ENCODE measurements at places on chromosomes 4 and X.

GRCh38 chrX:115372152-115372551 is 82.6 kb downstream of the LUZP4 start:
- DNase-seq, result no peak

DNA sequence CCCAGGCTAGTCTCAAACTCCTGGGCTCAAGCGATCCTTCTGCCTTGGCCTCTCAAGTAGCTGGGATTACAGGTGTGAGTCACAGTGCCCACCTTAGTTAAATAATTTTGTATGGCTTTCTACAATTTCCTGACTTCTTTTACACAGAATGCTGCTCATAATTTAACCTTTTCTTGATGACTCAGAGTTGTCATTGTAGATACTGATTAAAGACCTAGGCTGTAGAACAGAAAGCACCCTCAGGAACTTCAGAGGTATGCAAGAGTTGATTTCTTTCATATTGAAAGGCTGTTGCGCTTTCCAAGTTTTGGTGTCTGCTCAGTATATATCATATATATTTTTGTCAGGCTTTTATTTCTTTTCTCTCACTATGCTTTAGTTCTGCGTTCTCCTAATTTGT is 21.1 kb upstream of the GPR34 start:
- DNase-seq, result no peak

DNA sequence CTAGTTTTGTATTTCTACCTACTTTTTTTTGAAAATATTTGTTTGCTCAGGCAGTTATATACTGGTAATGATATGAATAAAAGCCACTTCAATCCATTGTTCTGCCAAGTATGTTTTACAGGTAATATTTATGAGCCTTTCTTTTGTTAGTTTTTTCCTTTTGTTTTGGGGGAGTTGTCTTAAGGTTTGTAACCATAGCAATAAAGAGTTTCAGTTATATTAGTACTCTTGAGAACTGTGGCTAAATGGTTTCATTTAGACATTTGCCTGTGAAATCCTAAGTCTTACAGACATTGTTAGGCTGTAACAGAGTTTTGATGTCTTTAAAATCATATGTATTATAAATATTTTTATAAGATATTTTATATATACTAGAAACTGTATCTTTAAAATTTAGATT is 150.1 kb downstream of the DIPK2B start:
- DNase-seq, result no peak

DNA sequence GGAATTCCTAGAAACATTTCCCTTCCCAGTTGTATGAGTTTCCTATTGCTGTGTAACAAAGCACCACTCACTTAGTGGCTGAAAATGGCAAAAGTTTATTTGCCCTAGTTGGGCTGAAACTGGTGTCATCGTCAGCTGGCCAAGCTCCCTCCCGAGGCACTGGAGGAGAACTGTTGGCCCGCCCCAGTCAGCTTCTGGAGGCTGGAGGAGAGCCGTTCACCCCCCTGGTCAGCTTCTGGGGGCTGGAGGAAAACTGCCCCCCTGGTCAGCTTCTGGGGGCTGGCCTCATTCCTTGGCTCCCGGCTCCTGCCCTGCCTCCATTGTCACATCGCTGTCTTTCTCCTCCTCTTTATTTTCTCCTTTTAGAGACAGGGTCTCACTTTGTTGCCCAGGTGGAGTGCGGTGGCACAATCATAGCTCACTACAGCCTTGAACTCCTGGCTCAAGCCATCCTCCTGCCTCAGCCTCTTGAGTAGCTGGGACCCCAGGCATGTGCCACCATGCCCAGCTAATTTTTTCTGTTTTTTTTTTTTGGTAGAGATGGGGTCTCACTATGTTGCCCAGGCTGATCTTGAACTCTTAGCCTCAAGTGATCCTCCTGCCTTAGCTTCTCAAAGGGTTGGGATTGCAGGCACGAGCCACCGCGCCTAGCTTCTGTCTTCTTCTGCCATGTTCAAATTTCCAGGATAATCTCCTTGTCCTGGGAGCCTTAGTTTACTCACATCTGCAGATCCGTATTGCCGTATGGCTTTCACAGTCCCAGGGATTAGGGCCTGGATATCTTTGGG is 3.2 kb downstream of the RGS12 start:
- no peak for DNase-seq

- DNase-seq, result no peak
Measured at GRCh38 chrX:109398833-109399232, 83.1 kb downstream of the GUCY2F start.

DNA sequence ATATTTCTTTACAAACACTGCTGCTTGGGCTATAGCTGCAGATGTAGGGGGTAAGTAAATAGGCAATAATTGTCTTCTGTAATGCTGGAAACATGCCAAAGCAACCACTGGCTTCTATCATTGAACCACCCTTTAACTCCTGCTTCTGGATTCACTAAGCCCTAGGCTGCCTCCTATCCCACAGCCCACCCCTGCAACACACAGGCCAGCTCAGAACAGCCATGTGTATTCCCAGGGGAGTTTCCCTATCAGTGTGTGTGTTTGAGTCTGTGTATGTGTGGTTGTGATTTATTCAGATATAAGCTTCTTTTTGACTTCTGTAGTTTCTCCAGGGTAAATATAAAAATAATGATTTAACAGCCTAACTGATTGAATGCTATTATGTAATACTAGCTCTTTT is 291.3 kb downstream of the PCDH10 start:
- DNase-seq, result no peak

GRCh38 chrX:107619885-107620322 is 8.4 kb upstream of the PRPS1 start:
- DNase-seq, result no peak

DNA sequence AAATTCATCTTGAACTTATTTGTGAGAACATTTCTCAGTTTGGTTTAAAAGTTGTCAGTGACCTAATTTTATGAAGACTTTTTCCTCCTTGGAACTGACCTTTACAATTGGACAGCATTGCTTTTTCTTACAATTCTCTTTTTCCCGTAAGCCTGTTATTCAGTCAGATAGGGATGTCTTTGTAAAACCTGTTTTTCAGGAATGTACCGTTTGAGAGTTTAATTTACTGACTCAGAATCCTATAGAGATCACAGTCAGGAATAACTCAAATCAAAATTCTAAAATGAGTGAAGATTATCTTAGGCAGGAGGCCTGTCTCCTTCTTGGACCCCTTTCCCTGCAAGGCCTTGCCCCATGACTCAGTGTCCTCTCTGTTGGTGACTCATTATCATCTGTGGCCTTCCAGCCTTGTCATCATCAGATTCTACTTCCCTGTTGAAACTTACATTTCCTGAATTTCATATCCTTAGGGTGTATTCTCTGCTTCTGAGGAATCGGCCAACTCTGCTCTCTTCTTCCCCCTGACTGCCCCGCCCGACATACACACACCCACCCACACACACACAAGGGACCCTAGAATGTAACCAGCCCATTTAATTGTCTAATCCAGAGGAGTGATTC is 99.8 kb downstream of the ARHGAP10 start:
- DNase-seq, result no peak

- no peak for DNase-seq
Measured at GRCh38 chr4:71473541-71474240, 134.9 kb downstream of the SLC4A4 start.

DNA sequence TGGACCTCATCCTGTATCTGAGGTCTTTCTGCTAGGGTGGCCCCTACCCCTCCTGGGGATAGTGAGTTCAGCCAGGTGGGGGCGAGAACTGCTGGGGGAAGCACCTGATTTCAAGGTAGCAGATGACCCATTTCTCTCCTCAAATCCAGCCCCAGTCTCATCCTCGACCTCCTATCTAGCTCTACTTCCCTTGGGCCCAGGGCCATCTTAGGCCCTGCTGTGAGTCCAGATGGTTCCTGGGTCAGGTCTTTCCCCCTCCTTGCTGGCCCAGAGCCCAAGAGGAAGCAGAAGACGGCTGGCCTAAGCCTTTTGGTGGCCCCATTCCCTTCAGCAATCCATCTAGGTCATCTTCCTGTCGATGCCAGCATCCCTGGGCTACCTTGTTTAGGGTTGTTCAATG is 3.3 kb downstream of the CDK16 start:
- DNase-seq, result no peak

DNA sequence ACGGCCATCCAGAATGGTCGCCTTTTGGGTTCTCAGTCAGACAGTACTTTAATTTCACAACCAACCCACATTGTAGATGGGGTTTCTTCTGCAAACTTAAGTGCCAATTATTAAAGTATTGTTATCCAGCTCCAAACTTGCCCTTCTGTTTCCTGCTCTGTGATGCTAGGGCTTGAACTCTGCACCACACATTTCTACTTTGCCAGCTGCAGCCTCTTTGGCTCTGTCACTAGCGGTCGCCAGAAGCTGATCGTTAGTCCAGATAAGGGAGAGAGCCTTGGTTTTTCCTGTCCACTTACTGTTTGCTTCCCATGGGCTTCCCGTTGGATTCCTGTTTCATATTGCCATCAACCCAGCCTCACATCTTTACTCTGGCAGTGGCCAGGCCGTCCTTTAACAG is 196.6 kb downstream of the ASB9 start:
- no peak for DNase-seq

DNA sequence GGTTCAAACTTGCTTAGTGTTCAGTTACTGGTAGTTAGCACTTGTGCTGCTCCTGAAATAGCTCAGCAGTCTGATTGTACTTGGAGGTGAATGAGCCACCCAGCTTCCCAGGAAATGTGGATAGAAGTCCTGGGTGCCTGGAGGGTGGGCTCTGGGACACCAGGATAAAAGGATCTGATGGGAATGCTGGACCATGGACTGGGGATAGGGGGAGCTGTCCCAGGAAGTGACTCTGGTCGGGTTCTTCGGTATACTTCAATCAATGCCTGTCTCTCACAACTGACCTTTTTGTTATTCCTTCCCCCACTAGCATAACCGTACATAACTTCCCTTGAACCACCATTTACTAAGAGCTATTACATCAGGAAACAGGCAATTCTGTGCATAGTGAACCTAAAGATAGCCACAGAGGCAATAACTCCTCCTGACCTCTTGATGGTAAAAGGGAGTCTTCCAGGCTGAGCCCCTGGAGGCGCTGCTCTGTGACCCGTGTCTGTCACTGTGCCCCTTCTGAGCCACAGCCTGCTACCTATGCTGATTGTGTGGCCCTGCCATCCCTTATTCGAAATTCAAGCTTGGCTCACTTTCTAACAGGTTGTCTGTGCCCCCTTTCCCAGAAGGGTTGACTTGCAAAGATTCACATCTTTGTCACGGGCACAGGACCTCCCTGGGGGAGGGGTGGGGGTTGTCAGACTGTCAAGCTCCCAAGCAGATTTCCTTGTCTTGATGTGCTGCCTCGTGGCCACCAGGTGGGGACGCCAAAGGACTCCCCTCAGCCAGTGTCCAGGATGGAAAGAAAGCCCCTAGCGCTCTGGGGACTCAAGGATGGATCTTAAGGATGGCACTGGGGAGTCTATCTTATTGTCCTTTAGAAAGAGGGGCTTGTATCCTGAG is 24.5 kb upstream of the WDR1 start:
- DNase-seq, result no peak

DNA sequence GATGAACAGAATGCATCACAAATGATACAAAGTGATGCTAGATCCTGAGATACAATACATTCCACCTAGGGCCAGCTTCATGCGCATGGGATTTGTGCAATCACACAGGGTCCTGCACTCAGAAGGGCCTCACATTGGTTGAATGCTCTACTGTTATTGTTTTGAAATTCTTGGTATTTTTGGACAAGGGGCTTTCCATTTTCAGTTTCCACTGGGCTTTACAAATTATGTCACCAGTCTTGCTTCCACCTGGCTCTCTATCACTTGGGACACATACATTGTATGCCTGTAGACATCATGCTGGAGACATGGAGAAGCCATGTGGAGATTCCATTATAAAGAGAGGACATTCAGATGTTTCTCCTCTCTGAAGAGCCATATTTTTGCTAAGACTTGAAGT is 155.8 kb downstream of the NAA11 start:
- no peak for DNase-seq

DNA sequence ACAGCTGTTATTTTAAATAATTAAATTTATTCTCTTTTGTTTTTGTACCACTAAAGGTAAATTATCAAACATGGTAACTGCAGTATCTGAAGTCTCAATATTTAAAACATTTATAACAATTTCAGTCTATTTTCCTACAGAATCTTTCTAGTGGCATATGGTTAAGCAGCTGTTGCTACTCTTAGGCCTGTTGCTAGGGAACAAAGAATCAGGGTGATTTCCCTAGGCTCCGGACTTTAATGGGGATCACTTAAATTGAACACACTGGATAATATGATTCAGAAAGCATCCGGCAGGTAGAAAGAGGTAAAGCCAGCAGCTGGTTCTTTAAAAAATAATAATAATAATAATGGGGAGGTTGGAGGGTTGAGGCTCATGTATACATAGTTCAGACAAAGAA is 17.6 kb downstream of the FBXO8 start:
- DNase-seq, result no peak

- DNase-seq, result no peak
Measured at GRCh38 chr4:61580721-61581377, 380.7 kb downstream of the ADGRL3 start.

DNA sequence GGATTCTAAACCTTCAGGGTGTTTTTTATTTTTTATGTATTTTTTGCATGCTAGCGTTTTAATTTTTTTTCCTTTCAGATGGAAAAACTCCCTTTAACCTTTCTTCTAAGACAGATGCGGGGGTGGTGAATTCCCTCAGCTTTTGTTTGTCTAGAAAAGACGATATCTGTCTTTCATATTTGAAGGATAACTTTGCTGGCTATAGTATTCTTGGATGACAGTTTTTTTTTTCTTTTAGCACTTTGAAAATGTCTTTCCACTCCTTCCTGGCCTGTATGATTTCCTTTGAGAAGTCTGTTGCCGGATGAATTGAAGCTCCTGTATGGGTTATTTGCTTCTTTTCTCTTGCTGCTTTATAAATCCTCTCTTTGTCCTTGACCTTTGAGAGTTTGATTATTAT is 26.6 kb downstream of the PSAPL1 start:
- no peak for DNase-seq

- DNase-seq, result no peak
Measured at GRCh38 chr4:15037923-15038541, 35.8 kb downstream of the CPEB2 start.

DNA sequence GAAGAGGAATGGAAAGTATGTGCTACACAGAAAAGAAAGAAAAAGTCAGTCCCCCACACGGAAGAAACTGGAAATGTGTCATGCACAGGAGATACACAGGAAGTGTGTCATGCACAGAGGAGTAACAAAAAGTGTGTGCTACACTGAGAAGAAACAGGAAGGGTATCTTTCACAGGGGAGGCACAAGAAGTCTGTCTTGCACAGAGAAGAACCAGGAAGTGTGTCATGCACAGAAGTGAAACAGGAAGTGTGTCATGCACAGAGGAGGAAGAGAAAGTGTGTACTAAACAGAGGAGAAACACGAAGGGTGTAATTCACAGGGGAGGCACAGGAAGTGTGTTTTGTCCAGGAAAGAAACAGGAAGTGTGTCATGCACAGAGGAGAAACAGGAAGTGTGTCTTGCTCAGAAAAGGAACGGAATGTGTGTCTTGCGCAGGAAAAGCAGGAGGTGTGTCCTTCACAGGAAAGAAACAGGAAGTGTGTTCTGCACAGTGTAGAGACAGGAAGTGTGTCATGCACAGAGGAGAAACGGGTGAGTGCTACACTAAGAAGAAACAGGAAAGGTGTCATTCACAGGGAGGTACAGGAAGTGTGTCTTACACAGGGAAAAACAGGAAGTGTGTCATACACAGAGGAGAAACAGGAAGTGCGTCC is 527.2 kb upstream of the PRKX start:
- no peak for DNase-seq

Measured in stimulated activated CD8-positive, alpha-beta memory T cell treated with anti-CD3 and anti-CD28 coated beads, Interleukin-15, amount 100 ng/mL, for 24 hours (primary cell).